ENCODE measurements at places on chromosomes 6 and 20.

- DNase-seq: no peak
These were observed 1.4 kb upstream of the ULBP3 start for GRCh38 chr6:150070236-150070818.

GRCh38 chr6:167400482-167401138 is 75.7 kb downstream of the TTLL2 start:
- DNase-seq: no peak

GRCh38 chr6:41901882-41902519 is 6.8 kb upstream of the USP49 start:
- DNase-seq: peak; percentile 41

DNA sequence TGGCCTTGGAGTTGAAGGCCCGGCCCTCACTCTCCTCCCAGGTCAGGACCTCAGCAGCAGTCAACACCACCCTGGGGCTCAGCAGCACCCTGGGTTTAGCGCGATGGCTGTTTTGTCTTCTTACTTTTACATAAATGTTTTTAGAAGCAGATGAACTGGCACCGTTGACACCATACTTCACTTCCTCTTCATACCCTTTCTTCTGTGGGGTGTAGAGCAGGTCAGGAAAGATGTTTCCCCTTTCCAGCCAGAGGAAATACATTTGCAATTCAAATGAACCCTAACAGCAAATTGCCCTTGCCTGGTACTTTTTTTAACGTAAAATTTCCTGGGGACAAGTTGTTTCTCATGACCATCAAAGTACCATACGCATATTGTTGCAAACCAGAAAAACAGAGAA is 54.7 kb upstream of the SNX9 start:
- DNase-seq: no peak

GRCh38 chr6:133512410-133513016 is 271.4 kb downstream of the EYA4 start:
- DNase-seq: peak; percentile 2

DNA sequence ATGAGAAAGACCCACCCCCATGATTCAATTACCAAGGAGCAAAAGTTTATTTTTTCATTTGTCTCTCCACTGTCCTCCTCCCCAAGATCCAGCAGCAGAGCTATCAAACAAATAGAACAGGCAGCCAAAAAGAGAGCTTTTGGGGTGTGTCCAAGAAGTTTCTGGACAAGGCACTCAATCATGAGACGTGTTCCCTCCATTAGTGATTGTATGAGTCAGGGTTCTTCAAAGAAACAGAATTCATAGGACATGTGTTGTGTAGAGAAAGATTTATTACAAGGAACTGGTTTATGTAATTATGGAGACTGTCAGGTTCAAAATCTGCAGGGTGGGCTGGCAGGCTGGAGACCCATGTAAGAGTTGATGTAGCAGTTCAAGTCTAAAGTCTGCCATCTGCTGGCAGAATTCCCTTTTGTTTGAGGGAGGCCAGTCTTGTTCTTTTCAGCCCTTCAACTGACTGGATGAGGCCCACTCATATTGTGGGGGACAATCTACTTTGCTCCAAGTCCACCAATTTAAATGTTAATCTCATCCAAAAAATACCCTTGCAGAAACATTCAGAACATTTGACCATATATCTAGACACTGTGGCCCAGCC is 248.1 kb upstream of the OPRM1 start:
- no peak for DNase-seq

DNA sequence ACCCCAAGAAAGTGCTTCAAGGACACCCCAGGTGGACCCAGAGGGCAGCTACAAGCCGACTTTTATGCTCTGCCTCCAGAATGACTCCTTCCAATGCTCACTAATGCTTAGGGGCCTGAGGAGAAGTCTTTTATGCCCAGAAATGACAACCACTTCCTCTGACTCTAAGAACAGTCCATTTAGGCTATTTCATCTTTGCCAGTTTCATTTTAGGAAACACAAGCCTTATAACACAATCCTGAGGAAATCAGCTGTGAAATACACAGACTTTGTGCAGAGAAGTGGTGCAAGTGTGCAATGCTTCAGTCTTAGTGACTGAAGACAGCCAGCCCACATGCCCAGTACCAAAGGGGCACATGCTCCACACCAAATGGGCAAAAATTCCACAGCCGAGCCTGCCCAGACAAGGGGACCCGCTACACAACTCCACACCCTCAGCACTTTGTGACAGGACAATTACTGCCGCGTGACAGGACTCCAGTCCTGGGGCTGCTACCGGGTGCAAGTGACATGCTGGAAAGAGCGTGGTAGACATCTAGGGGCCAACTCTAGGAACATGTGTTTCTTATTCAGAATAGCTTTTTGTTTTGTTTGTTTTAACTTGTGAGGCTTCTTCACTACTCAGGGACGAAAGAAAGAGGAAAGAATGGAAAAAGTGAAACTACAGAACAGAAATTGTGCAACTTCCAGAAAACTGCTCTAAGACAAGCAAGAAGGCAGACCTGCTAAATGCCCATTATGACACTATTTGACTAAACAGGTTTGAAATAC is 28.2 kb upstream of the PLAGL1 start:
- DNase-seq: no peak

DNA sequence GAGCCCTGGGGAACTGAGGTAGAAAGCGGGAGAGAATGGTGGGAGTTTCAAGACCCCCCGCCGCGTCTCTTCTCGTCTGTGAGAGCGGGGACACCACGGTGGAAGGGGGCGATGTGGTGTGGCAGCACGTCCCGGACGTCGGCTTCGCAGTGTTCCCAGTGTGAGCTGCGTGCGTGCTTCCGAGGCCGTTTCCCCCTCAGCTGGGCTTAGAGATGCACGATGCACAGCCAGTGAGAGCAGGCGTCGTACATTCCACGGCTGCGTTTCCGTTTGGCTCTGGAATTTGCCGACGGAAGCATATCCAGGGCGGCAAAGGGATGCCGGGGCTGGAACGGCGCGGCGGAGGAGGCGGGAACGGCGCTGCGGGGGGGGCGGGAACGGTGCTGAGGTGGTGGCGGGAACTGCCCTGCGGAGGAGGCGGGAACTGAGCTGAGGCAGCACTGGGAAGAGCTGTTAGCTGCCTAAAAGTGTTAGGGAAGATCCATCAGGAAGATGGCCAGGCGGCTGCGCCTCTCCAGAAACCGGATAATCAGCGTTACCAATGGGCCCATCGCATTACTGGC is 37.7 kb downstream of the KIF25 start:
- DNase-seq: no peak

GRCh38 chr6:108589244-108589791 is 28.6 kb downstream of the FOXO3 start:
- DNase-seq: no peak

- DNase-seq: no peak
These were observed 25.0 kb downstream of the ULBP1 start for GRCh38 chr6:149988550-149989346.

GRCh38 chr6:84453499-84453898 is 226.1 kb upstream of the CEP162 start:
- DNase-seq: no peak

DNA sequence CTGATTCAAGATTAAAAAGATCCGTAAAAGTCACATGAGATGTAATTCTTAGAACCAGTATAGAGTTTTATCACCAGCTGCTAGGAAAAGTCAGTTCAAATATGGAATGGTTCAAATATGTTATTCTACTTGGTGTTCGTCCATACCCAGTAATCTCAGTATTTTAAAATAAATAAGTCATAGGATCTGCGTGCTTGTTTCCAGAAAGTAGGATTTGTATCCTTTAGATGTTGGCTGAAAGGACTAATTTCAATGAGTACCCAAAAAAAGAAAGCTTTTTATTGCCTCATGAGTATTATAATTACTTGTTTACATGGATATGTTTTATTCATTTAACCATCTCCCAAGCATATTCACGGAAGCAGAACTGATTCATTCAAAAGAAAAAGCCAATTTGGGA is 12.2 kb downstream of the TPD52L1 start:
- DNase-seq: no peak

GRCh38 chr6:113989675-113990074 is 18.7 kb upstream of the HDAC2 start:
- no peak for DNase-seq

DNA sequence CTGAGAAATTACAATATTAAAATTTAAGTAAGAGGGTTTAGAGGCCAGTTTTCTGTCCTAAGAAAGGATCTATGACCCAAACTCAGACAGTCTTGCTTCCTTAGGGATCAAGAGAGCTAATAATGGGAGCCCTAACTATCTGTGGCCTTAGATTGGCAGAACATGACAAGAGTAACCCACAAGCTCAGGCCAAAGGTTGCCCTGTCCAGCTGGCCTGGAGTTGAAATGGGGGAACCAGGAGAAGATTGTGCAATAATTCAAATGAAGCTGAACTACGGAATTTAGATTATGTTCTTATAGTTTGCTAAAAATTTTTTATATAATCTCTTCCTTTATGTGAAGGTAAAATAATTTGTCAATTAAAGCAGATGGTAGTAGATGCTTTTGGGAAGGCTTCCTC is 26.4 kb downstream of the LAMA4 start:
- no peak for DNase-seq

- DNase-seq: no peak
These were observed 24.5 kb upstream of the TAF8 start for GRCh38 chr6:42025845-42026243.

- no peak for DNase-seq
These were observed 44.9 kb downstream of the TNFRSF21 start for GRCh38 chr6:47264775-47265184.

DNA sequence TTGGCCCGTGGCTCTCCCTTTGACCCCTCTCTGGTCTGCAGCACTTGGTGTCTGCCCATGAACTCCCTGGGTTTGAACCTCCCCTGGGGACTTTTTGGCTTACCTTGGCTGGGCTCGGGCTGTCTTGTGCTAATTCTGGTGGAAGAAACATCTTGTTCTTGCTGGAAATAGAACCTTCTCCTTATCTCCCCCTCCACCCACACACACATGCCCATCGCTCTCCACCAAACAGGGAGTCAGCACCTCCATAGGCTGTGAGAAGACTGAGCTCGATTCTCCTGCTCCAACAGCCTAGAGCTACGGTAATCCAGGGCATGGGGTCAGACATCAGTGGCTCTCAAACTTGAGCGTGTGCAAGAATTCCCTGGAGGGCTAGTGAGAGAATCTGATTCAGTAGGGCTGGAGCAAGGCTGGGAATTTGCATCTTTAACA is 114.4 kb upstream of the SLC22A23 start:
- no peak for DNase-seq

GRCh38 chr6:36642913-36643817 is 35.3 kb upstream of the CDKN1A start:
- DNase-seq: no peak

- DNase-seq: no peak
These were observed 15.8 kb upstream of the FOXC1 start for GRCh38 chr6:1593958-1594314.

DNA sequence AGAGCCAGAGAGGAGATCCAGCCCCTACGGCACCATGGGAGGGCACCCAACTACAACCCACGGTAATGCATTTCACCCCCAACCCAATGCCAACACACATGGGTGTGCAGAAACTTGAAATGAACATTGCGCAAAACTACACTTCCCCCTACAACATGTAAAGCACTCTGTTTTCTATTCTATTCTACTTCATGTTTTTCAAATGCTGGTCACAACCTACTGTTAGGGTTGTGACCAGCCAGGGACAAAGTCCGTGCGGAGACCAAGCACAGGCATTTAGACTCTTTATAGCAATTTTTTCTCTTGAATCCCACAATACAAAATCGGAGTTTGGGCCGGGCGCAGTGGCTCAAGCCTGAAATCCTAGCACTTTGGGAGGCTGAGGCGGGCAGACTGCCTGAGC is 90.6 kb downstream of the MRPL14 start:
- DNase-seq: no peak

GRCh38 chr6:44464527-44465310 is 77.2 kb downstream of the CDC5L start:
- DNase-seq: no peak

- DNase-seq: no peak
These were observed 387.0 kb downstream of the SYNE1 start for GRCh38 chr6:152250127-152250526.

DNA sequence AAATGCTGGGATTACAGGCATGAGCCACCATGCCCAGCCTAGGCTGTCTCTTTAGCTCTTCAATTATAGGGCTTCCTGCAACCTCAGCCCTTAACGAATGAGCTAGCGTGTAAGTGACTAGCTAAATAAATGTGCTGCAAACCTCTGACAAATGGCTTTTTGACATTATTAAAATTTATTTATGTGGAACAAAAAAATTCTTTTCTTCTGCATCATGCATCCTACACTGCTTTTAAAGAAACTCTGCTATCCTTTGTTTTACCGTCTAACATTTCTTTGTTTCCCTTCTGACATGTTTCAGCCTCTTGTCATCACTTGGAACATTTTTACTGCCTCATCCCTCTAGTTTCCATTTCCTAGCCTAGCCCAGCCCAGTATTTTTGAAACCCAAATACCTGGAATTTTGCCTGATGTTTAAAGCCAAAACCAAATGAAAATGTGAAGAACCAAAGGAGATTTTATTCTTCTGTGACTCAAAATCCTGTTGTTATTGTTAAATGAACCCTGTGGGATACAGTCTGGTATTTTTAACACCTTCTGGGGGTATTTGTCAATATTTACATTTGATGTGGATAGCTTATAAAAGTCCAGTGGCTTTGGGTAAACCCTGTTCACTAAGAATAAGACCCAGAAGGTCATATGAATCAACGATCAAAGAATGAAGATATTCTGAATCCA is 9.5 kb downstream of the NT5E start:
- no peak for DNase-seq

DNA sequence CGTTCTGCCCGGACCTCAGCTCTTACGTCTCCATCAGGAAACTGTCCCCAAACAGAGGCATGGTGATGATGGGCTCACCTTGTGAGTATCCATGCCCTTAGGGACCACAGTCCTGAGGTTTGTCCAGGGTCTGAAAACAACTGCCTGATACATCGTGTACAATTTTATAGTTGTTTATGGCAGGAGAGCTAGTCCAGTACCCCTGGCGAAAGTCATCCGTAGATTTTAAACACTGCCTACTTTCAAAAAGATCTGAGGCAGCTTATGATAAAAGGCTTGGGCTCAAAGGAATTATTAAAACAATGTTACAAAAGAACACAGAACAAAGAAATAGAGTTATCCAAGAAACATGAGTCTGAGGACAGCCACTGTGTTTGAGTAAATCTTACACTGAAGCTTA is 14.0 kb downstream of the NTSR1 start:
- DNase-seq: no peak

DNA sequence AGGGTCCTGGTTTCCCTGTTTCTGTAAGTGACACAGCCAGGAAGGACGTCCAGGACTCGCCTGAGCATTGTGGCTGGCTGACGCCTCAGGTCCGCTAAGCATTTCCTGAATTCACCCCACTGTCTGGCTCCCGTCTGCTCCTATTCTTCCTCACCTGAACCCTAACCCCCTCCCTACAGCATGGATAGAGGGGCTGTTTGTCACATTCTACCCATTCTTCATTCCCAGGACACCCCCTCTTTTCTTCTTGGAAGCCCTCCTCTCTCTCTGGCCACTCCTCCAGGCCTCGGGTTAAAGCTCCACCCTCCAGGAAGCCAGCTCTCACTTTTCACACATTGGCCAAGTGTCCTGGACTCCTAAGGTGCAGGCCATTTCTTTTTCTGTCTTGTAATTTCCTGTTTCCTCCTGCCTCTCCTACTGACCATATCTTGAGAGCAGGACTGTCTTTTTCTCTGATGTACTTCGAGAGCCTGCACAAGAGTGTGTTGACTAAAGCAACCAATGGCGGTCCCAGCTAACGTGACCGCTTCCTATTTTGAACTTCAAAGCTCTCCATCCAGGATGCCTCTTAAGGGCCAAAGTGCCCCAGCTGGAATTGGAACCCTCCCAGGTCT is 24.2 kb upstream of the MYMX start:
- no peak for DNase-seq

- DNase-seq: no peak
These were observed 7.9 kb downstream of the RIN2 start for GRCh38 chr20:19765913-19766312.
